Sigmoid colon (tissue), 7 donors: ENCODE measurements at places on chromosomes 2 and 18. TPM values are rescaled to one million over a fixed set of nuclear protein-coding genes. Genes with fewer than 3 reads are reported as not detected.

The HES6 gene
- 13.2 TPM for total RNA-seq

The FAM168B gene
- total RNA-seq: 153 TPM

The ATP6V1B1 gene
- total RNA-seq: 1.9 TPM

The PKDCC gene
- 91.0 TPM for total RNA-seq

DNA sequence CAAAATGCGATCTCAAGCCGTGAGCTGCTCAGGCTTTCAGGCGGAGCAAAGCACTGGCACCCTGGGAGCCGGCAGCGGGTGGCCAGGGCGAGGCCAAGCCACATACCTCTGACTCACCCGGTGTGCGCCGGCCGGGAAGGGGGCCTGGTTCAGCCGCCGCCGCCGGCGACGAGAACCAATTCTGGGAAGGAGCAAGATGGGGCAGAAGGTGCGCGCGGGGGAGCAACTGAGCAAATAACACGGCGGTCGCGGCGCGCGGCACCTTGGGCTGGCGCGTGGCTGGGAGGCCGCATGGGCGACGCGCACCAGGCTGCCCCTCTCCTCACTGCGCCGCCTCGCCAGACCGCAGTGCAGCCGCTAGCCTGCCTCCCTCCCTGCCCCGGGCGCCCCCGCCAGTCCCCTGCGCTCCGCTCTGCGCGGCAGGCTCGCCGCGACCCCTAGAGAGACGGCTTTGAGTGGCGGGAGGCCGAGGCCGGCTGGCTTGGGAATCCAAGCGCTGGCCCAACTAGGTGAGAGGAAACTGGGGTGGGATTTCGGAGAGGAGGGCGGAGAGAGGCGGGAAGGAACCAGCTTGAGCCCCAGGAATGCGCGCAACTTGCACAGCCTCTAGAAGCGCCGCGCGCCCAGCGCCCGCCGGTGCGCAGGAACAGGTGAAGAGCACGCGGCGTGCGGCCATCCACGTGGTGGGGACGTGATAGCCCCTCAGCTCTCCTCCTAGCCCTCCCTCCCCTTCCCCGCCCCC, 3.2 kb downstream of the NRP2 start:
- peak; percentile 79 for DNase-seq

GRCh38 chr2:191443446-191443845, 198.2 kb downstream of the MYO1B start:
- no peak for DNase-seq

- DNase-seq: no peak
Measured at GRCh38 chr2:186103276-186103675, 364.7 kb downstream of the FSIP2 start.

DNA sequence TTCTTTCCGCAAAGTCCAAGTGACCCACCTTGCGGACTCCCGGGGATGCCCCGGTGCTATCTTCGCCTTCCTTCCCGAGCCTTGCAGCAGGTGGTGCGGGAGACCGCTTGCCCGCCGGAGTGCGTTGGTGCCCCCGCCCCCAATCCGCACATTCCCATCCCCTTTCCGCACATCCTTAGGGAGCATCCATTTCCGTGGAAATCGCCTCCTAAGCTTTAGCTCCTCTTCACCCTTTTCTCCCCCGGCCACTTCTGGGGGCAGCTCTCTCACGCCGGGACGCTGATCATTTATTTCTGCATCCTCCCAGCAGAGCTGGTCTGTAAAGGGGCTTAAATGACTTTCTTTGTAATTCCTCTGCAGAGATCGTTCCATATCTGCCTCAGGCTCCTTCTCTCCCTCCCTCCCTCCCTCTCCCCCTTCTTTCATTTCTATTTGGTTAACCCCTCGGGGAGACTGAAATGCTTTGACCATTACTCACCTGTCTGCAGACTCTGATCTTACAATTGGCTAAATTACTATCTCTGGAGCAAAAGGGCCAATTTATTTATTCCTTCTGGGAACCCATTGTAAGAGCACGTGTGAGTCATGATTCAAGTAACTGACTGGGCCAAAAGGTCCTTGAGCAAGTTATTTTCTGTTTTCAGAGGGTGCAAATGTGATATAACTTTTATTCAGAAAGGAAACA, 1.3 kb upstream of the LYPD1 start:
- no peak for DNase-seq

DNA sequence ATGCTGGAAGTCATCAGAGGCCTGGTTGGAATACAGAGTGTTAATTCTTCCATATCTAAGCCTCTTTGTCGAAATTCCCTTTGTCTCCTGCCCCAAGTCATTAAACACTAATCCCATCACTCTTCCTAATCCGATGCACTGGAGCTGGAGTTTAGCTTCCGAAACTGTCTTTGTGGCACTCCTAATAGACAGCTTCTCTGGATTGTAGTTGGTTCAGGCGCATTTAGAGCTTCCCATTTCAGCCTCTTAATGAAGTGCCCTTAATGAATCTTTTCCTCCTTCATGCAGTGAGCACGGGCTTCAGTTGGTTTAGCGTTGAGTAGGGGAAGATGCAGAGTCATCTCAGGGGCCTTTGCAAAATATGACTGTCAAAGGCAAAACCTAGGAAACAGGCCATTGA, 72.2 kb upstream of the MEIS1 start:
- no peak for DNase-seq

- no peak for DNase-seq
Measured at GRCh38 chr2:94873362-94874276, 2.4 kb downstream of the TEKT4 start.

DNA sequence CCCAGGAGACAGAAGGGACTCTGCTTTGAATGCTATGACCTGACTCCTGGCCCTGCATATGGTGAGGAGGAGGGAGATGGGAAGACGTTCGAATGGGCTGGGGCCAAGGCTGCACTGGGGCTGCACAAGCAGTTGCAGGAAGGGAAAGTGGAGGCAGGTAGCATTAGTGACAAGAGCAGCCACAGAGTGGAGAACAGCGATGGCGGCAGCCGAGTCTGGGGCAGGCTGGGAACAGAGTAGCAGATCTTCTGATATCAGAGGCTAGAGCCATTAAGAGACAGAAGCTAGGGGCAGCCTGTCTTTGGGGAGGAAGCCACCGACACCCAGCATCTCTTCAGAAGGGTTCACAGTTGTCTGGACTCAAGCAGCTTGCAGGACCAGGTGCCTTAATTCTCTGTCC, 50.1 kb downstream of the ST3GAL5 start:
- no peak for DNase-seq

DNA sequence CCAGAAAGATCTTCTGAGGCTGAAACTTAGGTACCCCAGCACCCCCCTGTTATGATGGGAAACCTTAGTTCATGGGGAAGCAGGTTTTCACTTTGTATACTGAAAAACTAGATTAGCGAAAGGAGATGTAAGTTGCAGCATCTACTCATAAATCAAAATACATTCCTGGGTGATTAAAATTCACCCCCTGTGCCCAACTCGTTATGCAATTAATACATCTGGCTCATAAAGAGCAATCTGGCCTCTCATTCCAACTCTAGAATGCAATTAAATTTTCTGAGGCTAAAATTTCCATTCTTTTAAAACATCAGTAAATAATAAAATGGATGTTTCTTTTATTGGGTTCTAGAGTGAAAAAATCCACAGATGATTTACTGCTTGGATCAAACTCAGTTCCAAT, 110.9 kb upstream of the BZW1 start:
- no peak for DNase-seq

DNA sequence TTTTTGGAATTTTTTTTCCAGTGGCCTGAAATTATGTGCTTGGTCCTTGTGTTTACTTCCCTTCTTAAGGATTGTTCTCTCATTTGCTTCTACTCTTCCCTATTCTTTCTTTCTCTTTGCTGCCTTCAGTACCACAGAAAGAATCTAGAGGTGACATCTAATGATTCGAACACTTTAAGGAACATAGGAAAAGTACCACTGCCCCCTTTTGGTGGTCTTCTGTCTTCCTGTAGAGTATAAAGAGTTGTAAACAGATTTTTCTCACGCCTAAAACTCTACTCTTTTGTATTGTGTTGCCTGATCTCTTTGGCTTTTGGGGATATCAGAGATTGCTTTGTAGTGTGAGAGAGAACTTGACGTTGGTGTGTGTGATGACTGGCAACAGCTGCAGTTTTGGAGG, 7.0 kb upstream of the SCTR start:
- DNase-seq: no peak

- no peak for DNase-seq
Measured at GRCh38 chr2:133849341-133849740, 281.1 kb upstream of the NCKAP5 start.

DNA sequence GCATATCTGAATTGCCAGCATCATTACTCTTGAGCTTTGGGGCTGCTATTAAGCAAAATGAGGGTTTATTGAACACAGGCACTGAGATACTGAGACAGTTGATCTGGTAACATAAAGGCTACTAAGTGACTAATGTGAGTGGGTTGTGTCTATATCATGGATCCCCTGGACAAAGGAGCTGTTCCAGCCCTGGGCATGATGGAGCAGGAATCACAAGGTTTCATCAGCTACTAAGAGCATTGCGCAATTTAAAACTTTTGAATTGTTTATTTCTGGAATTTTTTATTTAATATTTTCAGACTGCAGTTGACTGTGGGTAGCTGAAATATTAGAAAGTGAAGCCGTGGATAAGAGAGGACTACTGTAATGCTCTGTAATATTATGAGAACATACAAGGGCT, 73.5 kb downstream of the MGAT5 start:
- no peak for DNase-seq

DNA sequence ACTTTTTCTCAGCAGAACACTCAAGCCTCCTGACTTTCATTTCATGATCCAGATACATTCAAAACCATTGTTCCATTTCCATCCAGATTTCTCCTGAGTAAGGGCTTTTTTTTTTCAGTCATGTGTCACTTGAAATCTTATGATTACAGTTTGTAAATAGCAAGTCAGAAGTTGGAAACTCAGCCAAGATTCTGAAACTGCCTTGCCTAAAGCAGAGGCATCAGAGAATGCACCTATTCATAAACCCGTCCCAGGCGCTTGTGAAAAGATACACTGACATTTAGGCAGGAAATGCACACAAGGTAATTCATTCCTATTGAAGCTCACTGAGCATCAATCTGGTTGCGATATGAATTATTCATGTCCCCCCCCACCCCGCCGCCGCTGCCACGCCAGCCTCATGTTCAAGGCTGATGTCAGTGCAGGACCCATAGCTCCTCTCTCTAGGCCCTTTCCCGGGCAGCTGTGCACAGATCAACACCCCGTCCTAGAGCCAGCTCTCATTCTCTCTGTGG, 30.4 kb upstream of the MGAT4A start:
- DNase-seq: no peak

DNA sequence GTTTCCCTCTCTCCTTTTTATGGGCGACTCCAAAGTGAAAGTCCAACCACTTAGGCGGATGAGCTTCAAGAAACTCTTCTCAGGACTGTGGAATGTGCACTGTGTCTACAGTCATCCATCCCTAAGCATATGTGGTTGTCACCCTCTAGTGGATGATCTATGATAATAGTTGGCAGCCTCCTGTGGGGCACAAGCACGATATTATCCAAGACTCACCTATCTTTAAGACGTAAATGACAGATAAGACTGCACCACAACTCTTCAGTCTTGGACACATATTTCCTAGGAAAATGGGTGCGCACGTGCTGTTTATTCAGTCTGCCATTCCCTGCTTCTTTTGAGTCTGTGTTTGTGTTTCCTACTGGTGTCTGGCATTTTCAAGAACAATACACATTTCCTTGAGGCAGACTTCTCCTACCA, 145.5 kb upstream of the CTAGE1 start:
- no peak for DNase-seq

DNA sequence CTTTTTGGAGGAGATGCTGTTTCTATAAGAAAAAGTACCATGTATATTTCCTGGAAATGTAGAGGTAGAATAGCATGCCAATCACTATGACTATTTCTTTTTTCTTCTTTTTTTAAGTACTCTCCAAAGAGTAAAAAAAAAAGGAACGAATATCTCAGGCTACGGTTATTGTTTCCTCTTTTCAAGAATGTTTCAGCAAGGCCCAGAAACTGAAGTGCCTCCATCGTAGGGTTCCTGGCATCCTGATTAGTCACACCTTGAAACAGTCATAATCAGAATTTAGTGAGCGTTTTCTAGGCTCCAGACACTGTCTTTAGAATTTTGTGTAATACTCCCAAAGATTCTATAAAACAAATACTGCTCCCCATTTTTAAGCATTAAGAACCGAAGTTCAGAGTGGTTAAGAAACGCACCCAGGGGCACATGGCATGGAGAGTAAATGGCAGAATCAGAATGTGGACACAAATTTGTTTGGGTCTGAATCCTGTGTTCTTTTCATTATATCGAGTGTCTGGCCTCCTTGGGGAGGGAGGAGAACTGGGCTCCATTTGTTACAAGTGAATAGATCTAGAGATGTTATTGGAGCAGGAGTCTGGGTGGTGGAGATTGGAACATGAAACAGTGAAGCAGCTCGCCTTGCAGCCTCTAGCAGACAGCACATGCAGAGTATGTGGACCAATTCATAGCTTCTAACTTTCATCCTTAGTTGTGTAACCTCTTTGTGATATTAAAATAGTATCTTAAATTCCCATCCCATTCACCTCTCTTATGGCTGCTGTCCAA, 26.7 kb downstream of the ZEB2 start:
- no peak for DNase-seq

DNA sequence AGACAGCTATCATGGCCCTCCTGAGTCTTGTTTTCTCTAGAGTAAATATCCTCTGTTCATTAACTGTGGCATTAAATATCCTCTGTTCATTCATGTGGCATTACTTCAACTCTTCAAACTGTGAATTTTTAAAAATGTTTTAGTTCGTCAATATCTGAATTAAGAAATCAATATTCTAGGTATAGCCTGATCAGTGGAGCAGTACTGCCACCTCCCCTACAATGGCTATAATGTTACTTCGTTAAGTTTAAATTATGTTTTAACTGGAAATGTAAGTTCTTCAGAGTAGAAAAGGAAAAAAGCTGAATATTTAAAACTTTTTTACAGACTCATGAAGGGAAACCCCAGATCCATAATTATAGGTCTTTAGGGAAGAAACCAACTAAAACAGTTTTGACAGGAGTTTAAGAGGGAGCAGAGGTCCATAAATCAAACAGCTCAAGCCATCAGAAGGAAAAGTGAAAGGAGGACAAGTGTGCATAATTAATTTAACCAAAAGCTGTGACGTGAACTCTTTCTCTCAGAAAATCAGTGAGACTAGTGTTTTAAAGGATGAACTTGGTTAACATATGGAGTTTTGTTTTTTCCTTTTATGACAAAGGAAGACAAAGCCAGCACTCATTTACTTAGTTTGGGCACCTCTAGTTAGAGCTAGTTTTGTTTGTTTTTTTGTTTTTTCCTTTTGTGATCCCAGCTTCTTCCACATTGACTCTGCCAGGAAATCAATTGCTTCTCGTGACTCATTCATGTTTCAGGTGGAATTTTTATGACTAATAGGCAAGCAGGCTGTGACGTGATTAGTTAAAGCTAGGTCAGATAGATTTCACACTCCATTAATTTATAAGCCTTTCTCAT, 44.9 kb downstream of the RBBP8 start:
- DNase-seq: no peak
